ENCODE measurements at places on chromosomes 7 and 10.

- DNase-seq = no peak
Measured at GRCh38 chr10:35012781-35013180, 77.4 kb downstream of the CUL2 start.

GRCh38 chr10:98080494-98080893, 50.1 kb upstream of the CRTAC1 start:
- DNase-seq = no peak

- DNase-seq = peak; percentile 75
Measured at GRCh38 chr7:155467846-155468784, 10.2 kb downstream of the EN2 start.

GRCh38 chr7:95686109-95686508, 86.2 kb upstream of the DYNC1I1 start:
- DNase-seq = peak; percentile 91

Measured in brain (organoid and tissue), 16 donors.